ENCODE measurements at places on chromosomes 3 and 15. TPM values are rescaled to one million over a fixed set of nuclear protein-coding genes. Genes with fewer than 3 reads are reported as not detected.
A peak's percentile ranks its signal among the peaks of the same experiment; 100 is the strongest.

DNA sequence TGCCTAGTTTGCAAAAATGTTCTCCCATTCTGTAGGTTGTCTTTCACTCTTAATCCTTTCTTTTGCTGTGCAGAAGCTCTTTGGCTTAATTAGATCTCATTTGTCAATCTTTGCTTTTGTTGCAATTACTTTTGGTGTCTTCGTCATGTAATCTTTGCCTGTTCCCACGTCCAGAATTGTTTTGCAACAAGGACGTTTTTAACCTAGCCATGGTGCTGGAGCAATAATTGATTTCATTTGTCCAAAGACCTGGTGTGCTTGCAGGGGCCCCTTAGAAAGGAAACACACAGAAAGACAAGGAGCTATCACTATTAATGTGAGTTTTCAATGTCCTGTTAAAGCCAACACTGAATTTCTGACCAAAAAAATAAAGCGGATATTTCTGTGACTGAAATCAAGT lies 89.1 kb upstream of the GALNT15 start:
- no peak for DNase-seq

DNA sequence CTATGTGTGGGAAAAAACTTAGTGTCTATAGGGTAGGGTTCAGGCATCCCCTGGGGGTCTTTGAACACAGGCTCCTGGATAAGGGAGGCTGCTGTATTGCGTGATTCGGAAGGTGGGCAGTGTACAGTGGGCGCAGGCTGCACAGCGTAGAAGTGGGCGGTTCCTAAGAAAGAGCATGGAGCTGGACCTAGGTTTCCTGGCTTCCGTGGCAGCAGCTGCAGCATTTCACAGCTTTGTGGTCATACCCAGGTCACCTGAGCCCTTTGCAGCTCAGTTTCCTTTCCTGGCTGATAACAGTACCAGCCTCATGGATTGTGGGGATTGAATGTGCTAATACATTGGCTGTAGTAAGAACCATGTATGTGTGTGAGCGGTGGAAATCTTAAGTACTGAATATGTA lies 22.2 kb downstream of the CFAP100 start:
- DNase-seq: peak; percentile 30

GPR176 gene
- 4.4 TPM for total RNA-seq

DNA sequence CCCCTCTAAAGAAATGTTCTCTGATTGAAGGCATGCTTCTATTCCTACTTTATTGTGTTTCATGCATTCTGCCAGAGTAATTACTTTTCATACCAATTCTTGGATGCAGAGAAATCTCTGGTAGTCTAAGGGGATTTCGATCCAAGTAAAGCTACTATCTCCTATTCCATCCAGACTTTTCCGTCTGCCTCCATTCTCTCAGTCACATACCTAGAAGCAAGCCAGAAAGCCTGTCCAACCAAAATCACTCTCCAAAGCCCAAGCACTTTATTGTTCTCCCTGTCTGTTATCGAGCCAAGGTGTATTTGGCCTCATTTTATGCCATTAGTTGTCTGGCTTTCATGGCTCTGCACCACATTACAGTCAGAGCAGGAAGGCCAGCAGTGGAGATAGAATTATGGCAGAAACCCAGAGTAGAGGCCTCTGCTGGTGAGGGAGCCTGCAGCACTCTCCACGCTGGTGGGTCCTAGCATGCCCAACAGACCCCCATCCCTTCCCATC lies 95.9 kb downstream of the SLC49A4 start:
- DNase-seq: no peak

TRPM1 gene
- total RNA-seq: not detected

DNA sequence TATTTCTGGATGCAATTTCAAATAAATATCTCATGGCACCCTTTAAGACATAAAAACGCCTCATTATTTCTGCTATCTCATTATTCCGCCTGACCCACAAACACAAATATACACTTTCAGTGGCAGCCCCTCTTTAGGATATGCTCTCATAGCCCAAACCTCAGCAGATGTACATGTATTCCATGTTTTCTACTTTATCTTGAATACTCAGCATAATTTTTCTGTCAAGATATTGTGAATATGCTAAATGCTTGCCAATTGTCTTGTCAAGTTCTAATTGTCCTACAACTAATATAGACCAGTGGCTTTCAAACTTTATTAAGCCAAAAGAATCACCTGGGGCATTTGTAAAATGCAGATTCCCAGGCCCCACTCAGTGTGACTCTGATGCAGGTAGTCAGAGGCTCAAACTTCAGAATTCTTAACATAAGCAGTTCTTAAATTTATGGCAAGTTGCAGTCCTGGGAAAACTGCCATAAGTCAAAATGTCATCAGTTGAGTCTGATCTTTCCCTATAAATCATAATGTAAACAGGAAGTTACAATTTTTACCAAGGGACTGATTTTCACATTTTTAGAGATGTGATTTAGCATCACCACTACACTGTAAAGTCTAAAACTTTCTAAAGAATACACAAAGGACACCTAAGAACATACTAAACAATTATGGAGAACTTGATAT lies 135.1 kb downstream of the TBL1XR1 start:
- DNase-seq: no peak

GRCh38 chr3:150917951-150918350 lies 12.7 kb upstream of the MINDY4B start:
- DNase-seq: no peak

LRRC31 gene
- total RNA-seq: not detected

- no peak for DNase-seq
These were observed 11.2 kb upstream of the LIPC start for GRCh38 chr15:58420579-58421043.
